ENCODE measurements at places on chromosomes 3 and 15.

GRCh38 chr3:181888234-181888633, 176.5 kb downstream of the SOX2 start:
- DNase-seq = no peak

- no peak for DNase-seq
Measured at GRCh38 chr3:131636266-131636775, 133.6 kb upstream of the MRPL3 start.

- no peak for DNase-seq
Measured at GRCh38 chr3:179613807-179614206, 9.2 kb downstream of the NDUFB5 start.

DNA sequence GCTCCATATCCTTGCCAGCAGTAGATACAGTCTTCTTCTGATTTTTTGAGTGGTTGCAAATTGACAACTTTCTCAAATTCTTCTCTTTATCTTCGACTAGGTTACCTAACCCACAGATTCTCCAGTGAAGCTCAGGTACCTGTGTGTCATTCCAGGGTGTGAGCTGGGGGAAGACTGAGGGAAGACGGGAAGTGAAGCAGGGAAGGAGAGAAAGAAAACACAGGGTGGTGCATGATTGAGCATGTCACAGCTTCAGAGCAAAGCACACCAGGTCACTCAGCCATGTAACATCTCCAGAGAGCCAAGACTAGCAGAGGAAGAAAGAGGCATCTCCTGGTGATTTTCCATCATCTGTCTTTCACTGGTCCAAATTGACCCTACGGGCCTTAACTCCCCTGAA, 67.2 kb downstream of the LSM3 start:
- no peak for DNase-seq

- DNase-seq = no peak
Measured at GRCh38 chr3:151933234-151933853, 59.9 kb downstream of the SUCNR1 start.

DNA sequence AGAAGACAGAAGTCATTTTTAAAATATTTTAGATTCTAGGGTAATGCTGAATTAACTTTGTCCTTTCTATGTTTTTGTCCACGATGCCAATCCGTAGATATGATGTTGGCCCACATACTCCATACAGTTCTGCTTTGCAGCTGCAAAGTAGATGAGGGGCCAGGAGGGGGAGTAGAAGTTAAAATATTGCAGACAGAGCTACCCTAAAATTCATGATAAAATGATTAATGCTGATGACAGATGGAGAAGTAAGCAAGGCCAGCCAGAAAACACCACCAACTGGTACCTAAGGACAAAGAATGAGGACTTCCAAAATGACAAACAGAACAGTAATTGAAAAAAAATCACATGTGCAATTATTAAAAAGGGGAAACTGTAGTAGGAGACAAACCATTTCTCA, 756.6 kb upstream of the ARPP21 start:
- peak; percentile 8 for DNase-seq

- no peak for DNase-seq
Measured at GRCh38 chr3:50128001-50128400, 27.1 kb upstream of the SEMA3F start.

- DNase-seq = no peak
Measured at GRCh38 chr3:81170298-81170697, 591.1 kb downstream of the GBE1 start.

DNA sequence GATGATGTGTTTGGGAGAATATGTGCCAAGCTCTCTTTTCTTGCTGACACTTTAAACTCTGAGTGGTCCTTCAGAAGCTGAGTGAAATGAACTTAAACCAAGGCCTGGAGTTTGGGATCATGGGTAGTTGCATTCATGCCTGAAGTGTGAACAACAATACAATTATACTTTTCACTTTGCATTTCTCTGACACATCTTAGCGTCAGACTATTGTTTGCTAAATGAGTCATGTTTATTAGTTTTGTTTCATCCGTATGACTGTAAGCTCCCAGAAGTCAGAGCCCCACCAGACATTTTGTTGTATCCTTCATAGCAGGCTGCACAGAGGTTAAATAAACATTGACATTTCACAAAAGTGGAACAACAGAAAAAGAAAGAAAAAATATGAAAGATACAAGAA, 542.6 kb downstream of the TUSC7 start:
- DNase-seq = no peak

- DNase-seq = peak; percentile 50
Measured at GRCh38 chr3:128950223-128950938, 43.5 kb downstream of the CFAP92 start.

DNA sequence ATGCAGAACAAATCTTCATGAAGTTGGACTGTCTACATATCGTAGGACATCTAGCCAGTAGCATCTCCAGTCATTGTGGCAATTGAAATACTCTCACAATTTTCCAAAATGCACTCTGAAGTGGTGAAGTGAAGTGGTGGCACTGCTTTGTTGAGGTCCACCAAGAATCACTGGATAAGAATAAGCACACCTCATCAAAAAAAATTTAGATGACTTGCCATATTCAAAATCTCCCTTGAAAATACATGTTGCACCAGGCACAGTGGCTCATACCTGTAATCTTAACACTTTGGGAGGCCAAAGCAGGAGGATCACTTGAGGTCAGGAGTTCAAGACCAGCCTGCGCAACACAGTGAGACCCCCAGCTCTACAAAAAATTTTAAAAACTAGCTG, 12.9 kb downstream of the HACD2 start:
- no peak for DNase-seq

DNA sequence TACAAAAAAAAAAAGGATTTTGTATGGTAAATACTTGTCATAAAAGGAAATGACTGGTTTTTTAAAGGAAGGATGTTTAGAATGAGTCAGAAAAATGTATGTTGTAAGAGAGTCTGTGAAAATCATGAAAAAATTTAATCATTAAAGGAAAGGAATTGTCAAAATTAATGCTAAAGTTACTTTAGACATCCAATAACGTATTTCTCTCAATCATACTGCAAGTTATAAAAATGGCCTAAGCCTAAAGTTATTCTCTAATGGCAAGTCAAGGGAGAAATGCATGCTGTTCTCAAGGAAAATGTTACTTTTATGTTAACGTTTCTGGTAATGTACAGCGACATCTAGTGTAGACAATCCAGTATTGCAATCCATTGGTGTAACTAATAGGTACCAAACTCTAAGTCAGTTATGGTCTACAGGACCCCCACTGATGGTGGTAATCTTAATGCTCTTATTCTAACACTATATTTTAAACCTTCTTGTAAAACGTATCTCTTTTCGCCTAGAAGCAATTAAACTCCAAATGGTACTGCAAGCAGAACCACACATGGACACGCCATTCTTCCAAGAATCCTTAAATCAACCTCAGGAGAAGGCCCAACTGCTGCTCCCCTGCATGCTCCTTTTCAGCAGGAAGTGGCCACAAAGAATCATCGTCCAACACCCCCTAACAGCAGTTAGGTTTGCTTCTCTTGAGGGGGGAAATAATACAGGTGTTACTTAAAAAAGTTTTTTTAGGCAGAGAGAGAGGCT, 35.2 kb downstream of the NCEH1 start:
- peak; percentile 34 for DNase-seq

Measured in COR-L47 (cell line).